ENCODE measurements at places on chromosomes 1 and 21.

DNA sequence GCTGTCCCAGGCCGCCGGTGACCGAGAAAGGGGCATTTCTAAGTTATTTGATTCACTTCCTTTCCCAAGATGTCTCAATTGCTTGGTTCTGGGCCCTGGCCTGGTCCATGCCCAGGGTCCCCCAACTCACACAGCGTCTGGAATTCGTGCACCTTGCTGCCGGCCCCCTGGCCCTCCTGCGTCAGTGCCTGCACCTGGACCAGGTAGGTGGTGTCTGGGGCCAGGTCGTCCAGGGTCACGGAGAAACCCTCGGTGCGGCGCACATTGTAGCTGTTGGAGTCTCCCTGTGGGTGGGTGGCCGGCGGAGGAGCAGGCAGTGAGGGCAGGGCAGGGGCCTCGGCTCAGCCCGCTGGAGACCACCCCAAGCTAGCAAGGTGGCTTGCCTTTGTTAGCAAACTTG is 21.0 kb downstream of the EPHA2 start:
- DNase-seq: no peak

DNA sequence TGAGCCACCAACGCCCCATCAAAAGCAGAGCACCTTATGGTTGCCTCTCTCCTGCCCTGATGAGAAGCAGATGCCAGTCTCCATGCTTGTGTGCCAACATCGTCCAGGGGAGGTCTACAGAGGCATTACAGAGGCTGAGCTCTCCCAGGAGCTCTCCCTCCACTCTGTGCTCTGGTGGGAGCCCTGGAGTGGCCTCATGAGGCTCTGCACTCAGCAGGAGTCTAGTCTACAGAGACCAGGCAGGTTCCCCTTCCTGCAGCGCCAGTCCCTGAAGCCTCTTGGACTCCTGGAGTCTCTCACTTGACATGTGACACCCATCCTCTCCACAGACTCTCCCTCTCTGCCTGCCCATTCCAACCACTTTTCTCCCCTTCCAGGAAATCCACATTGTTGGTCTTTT is 3.4 kb downstream of the DCST1 start:
- DNase-seq: no peak

DNA sequence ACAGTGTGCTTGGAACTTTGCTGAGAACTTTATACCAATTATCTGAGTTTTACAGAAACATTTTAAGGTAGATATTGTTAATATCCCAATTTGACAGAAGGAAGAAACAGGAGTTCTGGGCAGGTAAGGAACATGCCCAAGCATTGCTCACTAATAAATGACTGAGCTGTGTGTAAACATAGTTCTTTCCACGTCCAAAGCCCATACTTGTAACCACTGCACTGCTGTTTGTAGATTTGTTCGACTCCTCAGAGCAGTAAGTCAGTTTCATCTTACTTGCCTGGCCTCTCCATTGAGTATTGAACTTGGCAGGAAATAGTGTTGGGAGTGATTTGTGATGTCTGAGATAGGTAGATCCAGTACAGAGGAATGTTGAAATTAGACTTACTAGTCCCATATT is 335.1 kb downstream of the KIF26B start:
- DNase-seq: no peak

GRCh38 chr1:205444931-205445645 is 10.8 kb downstream of the BLACAT1 start:
- no peak for DNase-seq

GRCh38 chr21:42463861-42464515 is 32.0 kb downstream of the RSPH1 start:
- DNase-seq: peak; percentile 66

GRCh38 chr21:37665230-37666024 is 250.8 kb downstream of the KCNJ6 start:
- DNase-seq: no peak

DNA sequence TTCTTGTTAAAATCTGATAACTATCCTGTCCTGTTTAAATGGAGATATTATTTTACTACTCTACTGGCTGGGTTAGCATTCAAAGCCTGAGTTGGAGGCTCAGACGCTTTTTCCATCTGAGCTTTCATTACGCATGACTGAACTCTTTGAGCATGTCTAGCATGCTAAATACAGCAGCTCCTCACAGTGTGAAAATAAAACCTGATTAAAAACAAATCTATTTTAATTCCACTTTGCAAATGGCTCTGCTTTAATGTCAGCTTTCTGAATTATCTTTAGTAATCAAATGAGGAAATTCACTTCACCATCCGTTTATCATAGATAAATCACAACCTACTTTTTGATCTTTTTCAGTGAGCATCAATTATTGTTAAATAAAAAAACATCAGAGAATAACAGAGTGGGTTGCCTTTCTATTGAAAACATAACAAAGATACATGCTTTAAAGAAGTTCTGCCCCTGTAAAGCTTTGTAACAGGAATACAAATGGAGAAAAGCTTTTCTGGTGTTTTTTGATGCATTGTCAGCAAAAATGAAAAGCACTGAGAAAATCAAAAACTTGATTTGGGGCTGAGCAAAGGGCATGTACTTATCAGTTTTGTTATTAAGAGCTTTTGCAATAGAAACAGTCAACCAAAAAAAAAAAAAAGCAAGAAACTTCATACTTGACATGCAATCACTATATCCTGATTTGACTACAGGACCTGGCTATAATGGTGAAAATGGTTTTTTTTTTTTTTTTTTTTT is 3.5 kb upstream of the SPEN start:
- no peak for DNase-seq

GRCh38 chr21:43004926-43005325 is 30.6 kb downstream of the PKNOX1 start:
- DNase-seq: no peak

- no peak for DNase-seq
Measured at GRCh38 chr1:27325286-27325685, 3.3 kb downstream of the TMEM222 start.

DNA sequence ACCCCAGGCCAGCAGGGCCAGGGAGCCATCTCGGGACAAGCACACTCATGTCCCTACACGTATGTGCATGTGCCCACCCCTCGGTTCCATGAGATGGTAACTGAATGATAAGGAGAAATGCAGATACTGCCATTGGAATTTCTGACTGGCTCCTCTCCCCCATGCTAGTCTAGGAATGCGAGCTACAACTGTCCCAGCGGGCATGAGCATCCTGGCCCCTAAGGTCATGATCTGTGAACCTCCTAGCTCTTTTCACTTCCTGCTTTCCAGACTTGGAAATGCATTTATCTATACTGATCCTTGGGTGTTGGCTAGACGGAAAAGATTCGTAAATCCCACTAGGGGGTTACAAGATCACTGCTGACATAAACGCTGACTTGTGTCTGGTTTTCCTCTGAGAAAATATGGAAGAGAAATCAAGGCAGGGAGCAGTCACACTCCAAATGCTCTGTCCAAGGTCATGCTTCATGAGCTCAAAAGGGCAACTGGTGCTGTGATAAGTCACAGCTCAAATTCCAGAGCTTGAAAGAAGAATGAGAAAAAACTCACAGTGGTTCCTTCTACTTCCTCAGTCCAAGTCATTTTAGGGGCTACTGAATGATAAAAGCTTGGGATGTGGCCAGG is 49.8 kb downstream of the SLC45A1 start:
- no peak for DNase-seq

DNA sequence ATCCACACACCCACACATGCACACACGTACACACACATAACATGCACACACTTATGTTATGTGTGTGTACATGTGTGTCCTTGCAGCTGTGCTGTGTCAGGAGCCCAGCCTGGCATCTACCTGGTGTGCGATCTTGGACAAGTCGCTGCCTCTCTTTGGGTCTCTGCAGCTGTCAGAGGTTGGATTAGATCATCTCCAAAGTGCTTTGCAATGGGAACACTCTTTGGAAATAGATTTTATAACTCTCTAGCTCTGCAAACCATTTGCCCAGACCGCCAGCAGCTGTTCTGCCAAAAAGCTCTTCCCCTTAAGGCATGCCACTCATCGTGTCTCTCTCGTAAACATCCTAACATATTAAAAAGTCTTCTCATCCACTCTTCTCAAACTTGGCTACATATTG is 4.7 kb downstream of the PKP1 start:
- no peak for DNase-seq

GRCh38 chr21:38333301-38334272 is 76.8 kb downstream of the KCNJ15 start:
- DNase-seq: no peak

DNA sequence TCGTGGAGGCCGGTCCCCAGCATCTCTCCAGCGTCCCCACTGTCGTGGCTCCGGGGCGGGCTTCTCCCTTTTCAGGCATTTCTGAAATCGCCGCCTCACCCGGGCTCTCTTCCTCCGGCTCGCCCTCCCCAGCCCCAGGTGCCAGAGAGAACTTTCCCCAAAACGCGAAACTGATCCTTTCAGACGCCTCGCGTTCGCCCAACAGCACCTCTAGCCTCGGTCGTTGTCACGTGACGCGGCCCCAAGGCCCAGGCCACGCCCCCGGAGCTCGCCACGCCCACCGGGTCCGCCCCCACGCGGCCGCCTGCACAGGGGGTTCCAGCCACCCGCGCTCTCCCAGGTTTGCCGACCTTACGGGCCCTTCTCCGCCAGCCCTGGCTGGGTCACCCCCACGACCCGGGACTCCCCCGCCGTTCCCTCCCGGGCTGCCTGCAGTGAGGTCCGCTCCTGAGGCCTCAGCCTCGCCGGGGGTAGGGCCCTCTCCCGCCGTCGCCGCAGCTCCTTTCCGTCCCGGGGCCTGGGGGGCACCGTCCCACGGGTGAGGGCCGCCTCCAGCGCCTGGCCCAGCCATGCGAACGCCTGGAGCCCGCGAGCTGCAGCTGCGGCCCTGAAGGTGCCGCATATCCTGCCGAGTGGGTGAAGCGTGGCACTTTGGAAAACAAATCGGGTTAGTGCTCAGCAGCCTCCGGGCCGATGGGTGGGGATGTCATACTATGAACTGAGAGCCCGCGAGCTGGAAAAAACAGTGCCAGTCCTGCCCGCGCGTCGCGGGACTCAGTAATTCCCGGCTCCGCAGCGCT is 21.0 kb downstream of the H3-3A start:
- DNase-seq: peak; percentile 88

DNA sequence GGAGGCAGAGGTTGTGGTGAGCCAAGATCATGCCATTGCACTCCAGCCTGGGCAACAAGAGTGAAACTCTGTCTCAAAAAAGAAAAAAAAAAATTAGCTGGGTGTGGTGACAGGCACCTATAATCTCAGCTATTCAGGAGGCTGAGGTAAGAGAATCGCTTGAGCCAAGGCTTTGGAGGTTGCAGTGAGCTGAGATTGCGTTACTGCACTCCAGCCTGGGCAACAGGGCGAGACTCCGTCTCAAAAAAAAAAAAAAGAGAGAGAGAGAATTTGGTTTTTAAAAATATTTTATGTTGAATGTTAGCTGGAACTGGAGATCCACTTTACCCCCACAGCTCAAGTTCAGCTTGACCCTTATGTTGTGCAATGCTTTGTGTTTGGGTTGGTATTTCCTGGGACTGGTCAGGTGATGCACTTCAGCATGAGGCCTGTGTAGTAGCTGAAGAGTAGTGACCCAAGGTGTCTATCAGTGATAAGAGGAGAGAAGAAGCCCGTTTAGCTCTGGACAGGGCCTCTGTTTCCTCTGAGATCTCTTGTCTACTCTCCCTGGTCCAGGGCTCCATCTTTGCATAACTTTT is 36.8 kb upstream of the MACF1 start:
- no peak for DNase-seq

GRCh38 chr1:208156741-208157140 is 87.4 kb downstream of the PLXNA2 start:
- DNase-seq: no peak

GRCh38 chr1:39396671-39397070 is 94.8 kb upstream of the BMP8A start:
- DNase-seq: no peak

- no peak for DNase-seq
Measured at GRCh38 chr1:154193821-154194220, 1.9 kb upstream of the TPM3 start.

- DNase-seq: no peak
Measured at GRCh38 chr1:3790952-3791351, 5.3 kb downstream of the LRRC47 start.

- no peak for DNase-seq
Measured at GRCh38 chr1:9434247-9435152, 104.8 kb upstream of the SLC25A33 start.

DNA sequence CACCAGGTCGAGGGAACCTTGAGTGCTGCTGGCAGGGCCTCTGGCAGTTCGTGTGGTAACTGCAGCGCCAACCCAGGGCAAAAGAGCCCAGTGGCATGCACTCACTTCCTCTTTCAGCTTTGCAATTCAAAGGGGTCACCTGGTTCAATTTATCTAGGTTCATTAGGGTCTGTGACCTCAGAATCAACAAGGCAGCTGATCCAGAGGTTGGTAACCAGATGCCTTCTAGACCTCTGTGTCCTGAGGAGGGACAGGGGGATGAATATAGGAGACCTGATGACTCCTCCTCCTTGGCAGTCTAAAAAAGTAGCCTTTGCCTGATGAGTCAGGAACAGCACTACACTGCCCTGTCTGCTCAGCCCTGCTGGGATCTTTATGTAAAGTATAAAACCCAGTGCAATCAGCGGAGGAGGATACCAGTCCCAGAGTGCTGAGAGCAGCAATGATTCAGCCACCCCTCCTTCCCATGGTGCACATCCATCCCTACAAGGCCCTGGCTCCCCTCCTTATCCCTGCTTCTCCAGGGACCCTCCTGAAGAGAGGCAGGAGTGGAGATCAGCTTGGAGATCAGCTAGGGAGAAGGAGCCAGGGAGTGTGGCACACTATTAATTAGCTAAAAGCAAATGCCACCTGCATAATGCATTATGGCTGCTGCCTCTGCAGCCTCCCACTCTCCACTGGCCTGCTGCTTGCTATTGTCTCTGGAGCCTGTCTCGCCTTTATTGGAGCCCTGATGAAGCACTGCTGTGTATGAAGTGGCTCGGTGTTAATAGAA is 11.2 kb upstream of the FMOD start:
- no peak for DNase-seq

GRCh38 chr21:37748351-37748750 is 167.9 kb downstream of the KCNJ6 start:
- DNase-seq: no peak

GRCh38 chr21:45014747-45015468 is 59.5 kb upstream of the ADARB1 start:
- DNase-seq: no peak

DNA sequence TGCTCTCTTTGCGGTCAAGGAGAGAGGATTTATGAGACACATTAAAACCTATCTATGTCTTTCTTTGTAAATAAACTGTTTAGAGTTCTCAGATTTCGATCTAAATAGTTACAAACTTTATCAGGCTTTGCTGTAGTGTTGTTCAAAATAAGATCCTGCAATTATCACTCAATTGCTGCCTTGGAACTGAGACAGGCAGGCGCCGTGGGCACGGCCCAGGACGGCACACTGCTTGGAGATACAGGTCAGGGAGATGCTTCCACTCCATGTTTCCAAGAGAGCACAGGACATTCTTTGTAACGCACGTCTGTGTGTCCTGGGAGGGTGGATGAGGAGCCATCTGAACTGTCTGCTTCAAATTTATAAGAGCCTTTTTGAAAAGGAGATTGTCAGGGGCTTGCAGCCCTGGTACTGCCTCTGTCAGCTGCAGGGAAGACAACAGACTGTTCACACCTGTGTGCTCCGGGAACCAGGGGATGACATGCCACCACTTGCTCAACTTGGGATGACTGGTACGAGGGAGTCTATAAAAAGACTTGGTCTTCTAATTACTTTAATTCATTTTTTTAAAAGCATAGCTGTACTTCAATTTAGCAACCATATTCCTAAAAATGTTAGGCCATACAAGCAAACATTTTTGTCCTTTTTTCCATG is 472.9 kb upstream of the RUNX1 start:
- no peak for DNase-seq
